Activated T-cell treated with anti-CD3 and anti-CD28 coated beads, Interleukin-2, amount 50 U/mL, for 72 hours (primary cell): ENCODE measurements at places on chromosomes 1 and 21. TPM values are rescaled to one million over a fixed set of nuclear protein-coding genes. Genes with fewer than 3 reads are reported as not detected.
A peak's percentile ranks its signal among the peaks of the same experiment; 100 is the strongest.

- DNase-seq = no peak
Measured at GRCh38 chr1:239125027-239125426, 261.3 kb upstream of the CHRM3 start.

DNA sequence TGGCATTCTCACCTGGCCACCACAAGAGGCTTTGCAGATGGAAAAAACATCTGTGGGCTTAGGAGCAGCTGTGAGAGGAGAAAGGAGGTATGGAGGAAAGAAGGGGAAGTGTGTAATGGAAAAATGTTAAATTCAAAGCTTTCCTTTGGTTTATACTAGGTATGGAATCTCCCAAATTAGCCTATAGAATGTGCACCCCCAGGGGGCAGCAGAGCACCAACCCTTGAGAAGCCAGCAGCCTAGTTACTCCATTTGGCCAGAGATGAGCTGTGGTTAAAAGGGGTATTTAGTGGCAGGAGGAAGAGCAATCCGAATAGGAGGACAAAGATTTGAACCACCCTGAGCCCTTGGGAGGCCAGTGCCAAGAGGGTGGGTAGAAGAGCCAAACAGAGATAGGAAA, 97.5 kb upstream of the CTTNBP2NL start:
- DNase-seq = peak; percentile 21

TFF3 gene
- total RNA-seq = not detected

HFM1 gene
- total RNA-seq = not detected

CFAP74 gene
- not detected for total RNA-seq

- no peak for DNase-seq
Measured at GRCh38 chr1:68228851-68229250, 3.5 kb downstream of the WLS start.

LCE1B gene
- not detected for total RNA-seq

DNA sequence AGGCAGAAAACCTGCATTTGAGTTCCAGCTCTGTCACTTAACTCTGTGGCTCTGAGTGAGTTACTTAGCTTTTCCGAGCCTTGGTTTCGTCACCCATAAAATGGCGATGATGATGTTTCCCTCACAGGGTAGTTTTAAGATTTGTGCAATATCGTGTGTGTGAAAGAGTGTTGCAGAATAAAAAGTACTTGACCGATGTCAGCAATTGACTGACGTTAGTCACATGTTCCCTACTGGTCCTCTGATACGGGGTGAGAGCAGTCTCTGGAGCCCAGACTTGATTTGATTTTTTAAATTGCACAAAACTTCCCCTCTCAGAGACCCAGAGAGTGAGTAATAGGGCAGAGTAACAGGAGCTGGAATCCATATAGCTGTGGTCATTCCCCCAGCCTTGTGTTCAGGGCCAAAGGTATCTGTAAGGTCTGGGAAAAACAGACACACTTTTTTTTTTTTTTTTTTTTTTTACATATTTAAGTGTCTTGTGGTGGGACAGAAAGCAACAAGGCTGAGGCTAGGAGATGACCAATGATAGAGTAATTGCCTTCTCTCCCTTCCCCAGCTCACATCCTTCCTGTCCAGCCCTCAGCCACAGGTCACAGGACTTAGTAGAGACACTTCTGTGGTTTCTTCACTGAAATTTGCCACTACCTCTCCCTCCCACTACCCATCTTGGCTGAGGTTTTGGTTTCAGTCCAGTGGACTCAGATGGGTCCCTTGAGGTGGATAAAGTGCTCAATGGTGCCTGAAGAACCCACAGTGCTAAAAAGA, 2.0 kb downstream of the FCER1G start:
- no peak for DNase-seq

DNA sequence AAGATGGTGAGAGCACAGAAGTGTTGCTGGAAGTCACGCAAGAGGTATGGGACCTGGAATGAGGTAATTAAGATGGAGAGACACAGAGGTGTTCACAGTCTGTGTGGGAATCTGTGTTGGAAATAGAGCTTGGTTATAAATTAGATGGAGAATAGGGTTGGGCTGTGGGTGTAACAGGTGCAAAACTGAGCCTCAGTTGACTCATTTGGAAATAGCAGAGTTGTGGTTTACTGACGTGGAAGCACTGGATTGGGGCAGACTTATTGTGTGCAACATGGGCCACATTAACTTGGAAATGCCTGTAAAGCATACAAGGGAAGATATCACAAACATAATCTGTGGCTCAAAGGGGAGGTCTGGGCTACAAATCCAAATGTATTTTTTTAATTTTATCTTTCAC, 13.0 kb downstream of the CAMSAP2 start:
- DNase-seq = peak; percentile 2

FABP3 gene
- total RNA-seq = not detected

ICOSLG gene
- total RNA-seq = 2.6 TPM

SLC9C2 gene
- total RNA-seq = not detected

DNA sequence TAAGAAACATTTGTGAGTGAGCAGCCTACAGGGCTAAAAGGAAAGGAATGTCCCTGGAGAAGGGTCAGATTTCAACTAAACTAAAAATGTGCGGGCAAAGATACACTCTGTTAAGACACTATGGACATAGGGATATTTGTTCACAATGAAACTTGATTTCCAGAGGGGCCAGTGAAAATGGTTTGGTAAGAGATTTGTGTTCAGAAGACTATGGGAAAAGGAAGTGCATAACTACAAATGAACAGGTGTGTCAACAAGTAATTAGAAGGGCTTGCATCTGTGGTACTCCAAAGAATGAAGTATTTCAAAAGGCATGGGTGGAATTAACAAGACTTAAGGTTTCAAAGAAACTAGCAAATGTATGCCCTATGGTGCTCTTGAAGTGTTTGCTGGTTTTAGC, 60.4 kb downstream of the NME7 start:
- no peak for DNase-seq

PGLYRP4 gene
- total RNA-seq = 0.21 TPM

ARMH1 gene
- 108 TPM for total RNA-seq

- no peak for DNase-seq
Measured at GRCh38 chr1:14742181-14742980, 143.9 kb downstream of the KAZN start.

DNA sequence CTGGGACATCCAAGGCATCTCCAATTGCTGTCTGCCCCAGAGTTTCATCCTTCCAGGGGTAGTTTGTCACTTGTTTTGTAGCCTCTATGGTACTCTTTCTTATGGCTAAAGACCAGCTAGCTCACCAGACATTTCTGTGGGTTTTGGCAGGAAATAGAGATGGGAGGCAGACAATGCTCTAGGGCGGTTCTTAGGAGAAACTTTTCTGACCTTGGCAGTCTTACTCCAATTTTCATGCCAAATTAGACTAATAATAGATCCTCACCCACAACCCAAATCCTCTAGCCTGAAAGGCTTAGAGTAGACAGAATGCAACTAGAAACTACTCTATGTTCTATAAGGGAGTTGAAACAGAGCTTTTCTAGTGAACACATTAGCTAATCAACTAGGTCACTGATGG, 69.8 kb downstream of the LRIG2 start:
- no peak for DNase-seq

- peak; percentile 19 for DNase-seq
Measured at GRCh38 chr1:54768093-54768492, 3.8 kb upstream of the PARS2 start.

- no peak for DNase-seq
Measured at GRCh38 chr1:215667761-215668160, 100.7 kb downstream of the KCTD3 start.

- DNase-seq = no peak
Measured at GRCh38 chr21:44866780-44867179, 6.7 kb downstream of the PTTG1IP start.

- DNase-seq = no peak
Measured at GRCh38 chr1:229323201-229323600, 19.6 kb downstream of the CCSAP start.

GRCh38 chr1:228164561-228165371, 838 bp upstream of the IBA57 start:
- DNase-seq = no peak

CD1B gene
- not detected for total RNA-seq

- no peak for DNase-seq
Measured at GRCh38 chr1:47180603-47181094, 9.2 kb downstream of the PDZK1IP1 start.

RCC2 gene
- 272 TPM for total RNA-seq

GIPC2 gene
- 0.62 TPM for total RNA-seq

GRCh38 chr1:230186874-230187273, 119.8 kb downstream of the GALNT2 start:
- DNase-seq = no peak

CR2 gene
- 0.26 TPM for total RNA-seq

LRRC8D gene
- total RNA-seq = 44.8 TPM

DNA sequence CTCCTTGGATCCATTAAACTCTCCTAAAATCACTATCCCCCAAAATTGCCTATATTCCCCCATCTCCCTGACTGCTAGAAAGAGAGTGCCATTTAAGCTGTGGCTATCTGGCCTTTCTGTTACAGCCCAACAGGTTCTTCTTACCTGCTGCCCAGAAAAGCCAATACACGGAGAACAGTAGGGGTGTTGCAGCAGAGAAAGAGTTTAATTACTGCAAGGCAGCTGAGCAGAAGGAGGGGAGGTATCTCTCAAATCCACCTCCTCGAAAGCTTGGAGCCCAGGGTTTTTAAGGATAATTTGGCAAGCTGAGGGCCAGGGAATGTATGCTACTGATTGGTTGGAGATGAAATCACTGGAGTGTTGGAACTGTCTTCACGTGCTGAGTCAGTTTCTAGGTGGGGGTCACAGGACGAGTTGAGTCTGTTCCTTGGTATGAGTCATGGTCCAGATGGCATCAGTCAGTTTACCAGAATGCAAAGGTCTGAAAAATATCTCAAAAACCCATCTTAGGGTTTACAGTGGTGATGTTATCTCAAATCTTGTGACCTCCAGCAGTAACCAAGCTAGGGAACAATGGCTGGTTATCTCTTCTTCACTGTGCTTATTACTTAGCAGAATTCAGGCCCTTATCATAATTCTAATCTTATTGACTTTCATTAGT, 89.8 kb downstream of the SMYD3 start:
- DNase-seq = no peak

DNA sequence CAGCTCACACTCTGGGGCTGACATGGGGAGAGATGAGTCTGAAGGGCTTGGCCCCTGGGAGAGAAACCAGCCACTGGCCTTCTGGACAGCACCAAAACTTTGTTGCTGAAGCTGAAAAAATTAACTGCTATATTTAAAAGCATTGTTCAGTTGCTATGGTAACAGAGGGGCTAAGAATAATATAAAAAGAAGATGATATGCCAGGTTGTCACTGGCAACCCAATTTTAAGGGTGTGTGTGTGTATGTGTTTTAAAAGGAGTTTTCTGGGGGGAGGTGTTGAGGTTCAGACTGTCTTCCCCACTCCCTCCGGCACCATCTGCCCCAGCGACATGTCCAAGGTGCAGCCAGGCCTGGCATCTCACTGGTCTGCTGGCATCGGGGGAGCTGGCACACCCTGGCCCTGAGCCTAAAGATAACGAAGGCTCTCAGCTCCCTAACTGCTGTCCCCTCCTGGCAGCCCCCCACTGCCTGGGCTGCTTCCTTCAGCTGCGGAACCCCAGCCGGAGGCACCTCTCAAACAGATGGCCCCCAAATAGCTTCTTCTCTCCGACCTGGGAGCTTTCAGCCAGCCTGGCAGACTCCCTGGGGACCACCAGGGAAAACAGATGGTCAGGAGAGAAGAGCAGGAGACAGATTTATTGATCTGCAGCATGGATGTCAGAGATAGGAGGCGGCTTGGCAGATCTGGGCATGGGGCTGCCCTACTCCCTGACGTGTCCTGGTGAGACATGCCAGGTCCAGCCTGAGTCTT, 203.9 kb downstream of the HIVEP3 start:
- DNase-seq = no peak

GRCh38 chr1:207404849-207405525, 49.1 kb upstream of the CR2 start:
- DNase-seq = no peak

GRCh38 chr1:151501474-151501873, 9.7 kb upstream of the CGN start:
- no peak for DNase-seq

GRCh38 chr21:37264808-37265207, 2.3 kb downstream of the VPS26C start:
- no peak for DNase-seq

DNA sequence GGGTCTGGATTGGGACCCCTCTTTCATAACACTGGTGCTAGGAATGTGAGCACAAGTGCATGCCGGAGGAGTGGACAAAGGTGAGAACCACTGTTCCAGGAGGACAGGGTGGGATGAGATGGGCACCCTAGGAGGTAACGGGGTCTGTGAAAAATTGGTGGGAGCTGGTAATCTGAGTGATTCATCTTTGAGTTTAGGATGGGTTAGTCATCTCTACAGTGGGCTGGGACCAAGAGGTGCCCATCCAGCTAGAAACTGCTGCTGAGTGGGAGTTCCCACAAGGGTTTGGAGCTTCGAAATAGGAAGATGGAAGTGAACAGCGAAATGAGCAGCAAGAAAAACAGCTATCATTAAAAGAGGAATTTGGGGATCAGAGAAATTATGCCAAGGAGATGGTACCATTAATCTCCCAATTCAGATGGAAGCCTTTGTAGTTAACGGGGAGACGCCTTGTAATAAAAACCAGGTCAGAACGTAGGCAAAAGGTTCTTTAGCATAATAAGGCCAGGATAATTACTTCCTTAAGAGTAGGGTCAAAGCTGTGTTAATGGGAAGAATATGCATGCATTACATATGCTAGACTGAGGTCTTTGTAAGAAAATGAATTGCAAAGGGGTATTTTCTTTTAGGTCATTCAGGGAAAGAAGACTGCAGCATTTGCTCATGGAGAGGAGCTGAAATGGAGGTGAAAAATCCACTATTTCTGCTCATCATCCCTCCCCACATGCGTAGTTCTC, 55.5 kb downstream of the OLFML3 start:
- no peak for DNase-seq

GRCh38 chr1:53439337-53440207, 19.6 kb upstream of the DMRTB1 start:
- no peak for DNase-seq

- no peak for DNase-seq
Measured at GRCh38 chr1:181206513-181206912, 118.0 kb downstream of the IER5 start.

GRCh38 chr1:38784452-38785284, 74.9 kb downstream of the RRAGC start:
- DNase-seq = no peak

DNA sequence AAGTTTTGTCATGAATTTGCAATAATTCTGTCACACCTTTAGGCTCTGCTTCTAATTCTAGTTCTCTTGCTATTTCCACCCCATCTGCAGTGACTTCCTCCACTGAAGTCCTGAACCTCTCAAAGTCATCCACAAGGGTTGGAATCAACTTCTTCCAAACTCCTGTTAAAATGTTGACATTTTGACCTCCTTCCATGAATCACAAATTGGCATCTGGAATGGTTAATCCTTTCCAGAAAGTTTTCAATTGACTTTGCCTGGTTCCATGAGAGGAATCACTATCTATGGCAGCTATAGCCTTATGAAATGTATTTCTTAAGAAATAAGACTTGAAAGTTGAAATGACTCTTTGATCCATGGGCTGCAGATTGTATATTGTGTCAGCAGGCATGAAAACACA, 19.7 kb upstream of the SFT2D2 start:
- DNase-seq = no peak
